NCI-H82 (cell line): ENCODE measurements at places on chromosomes 12 and 14.

DNA sequence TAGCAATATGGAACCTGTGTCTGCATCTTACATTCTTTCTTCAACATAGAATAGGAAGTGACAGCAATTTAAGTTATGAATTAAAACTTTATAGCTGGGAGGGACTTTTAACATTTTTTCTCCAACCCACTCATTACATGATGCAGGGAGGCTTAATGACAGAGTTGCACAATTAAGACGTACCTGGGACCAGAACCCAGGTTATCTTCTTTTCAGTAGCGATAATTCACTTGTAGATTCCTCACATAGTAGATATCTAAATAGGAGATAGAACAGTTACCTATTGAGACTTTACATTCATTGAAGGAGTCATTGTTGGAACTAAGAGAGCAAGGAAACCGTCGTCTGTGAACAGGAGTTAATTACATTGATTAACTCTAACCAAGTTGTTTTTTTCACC lies 5.1 kb downstream of the SRGAP1 start:
- DNase-seq: no peak

GRCh38 chr14:60648249-60648933 lies 886 bp downstream of the SIX1 start:
- DNase-seq: peak; percentile 19

DNA sequence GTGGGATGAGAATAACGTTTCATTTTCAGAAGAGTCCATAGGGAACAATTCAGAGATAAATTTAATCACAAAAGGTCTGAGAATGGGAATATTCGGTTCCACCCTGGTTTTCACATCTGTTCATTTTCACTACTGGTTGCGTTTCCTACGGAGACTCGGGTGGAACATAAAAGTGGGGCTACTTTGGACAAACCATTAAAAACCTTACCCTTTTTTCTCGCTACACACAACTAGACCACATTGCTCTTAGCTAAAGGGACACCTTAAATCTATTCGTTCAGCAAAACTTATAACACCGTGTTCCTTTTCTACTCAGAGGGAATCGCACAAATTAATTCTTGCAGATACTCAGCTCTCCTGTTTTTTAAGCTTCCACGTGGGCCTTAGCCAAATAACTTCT lies 1.0 kb upstream of the SUDS3 start:
- DNase-seq: no peak

GRCh38 chr12:56222531-56222895 lies 791 bp upstream of the RNF41 start:
- DNase-seq: peak; percentile 74

DNA sequence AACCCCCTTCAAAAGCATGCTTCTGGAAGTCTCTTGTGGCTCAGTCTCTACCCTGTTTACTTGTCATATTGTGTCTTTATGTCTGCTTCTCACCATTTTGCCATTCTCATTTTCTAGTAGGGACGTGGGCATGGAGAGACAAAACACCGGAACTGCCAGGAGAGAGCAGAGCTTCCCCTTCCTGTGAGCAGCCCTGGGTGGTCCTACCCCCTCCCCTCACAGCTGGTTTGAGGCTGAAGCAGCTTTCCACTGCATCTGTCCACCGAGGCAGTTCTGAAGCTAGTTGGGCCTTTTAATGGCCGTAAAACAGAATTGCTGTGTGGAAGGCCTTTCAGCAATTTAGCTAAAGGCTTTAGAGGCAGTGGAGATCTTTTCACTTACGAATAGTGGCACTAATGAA lies 77.0 kb downstream of the PELI2 start:
- DNase-seq: peak; percentile 90

DNA sequence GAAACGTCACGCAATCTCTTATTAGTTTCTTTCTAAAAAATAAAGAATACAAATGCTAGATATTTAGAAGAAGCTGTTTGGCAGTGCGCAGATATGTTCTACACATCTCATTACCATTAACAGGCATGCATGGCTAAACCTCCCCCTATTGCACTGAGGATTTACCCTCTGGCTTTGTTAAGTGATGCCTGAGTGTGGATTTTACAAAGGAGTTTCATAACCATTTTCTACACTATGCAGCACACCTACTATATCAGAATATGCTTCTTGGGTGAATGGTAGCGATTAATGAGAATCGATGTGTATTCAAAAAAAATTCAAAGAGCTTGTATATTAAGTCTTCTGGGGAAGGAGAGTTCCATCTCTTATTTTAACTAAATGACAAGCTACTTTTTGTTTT lies 1.1 kb upstream of the RMST start:
- no peak for DNase-seq

GRCh38 chr12:92229381-92229780 lies 83.7 kb upstream of the BTG1 start:
- no peak for DNase-seq

GRCh38 chr14:58298477-58299400 lies at the start of gene ARID4A:
Gene ARID4A (plus strand): TSS chr14:58298555. CDS start chr14:58299855, 1,300 bp downstream.
- peak; percentile 43 for DNase-seq

GRCh38 chr14:84782902-84783301 lies 747.0 kb upstream of the FLRT2 start:
- DNase-seq: no peak

DNA sequence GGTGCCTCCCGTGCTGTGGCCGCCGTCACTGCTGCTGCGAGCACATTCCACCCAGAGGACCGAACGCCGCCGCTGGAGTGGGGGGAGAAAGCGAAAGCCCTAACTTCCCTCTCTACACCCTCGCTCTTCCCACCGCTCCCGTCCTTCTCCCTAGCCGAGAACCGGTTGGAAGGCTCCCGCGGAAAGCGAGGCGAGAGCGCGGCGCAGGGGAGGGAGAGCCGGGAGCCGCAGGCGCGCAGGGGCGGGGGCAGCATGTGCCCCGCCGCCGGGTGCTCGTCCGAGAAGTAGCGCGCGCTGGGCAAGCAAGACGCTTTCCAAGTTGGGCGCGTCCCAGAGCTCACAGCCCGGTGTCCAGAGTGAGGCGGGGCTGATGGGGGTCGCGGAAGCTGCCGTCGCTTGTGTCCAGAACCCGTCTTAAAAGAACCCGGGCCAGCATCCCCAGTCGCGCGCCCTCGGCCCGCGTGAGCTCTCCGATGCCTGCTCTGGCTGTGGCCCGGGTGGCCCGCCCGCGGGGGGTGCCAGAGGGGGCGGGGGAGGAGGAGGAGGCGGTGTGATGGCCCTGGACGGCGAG lies at the start of gene TRHDE:
TSS of gene TRHDE (plus strand) at position 280 of the 571 bp plus-strand sequence. CDS start at position 554, 274 bp downstream.
- DNase-seq: peak; percentile 77

DNA sequence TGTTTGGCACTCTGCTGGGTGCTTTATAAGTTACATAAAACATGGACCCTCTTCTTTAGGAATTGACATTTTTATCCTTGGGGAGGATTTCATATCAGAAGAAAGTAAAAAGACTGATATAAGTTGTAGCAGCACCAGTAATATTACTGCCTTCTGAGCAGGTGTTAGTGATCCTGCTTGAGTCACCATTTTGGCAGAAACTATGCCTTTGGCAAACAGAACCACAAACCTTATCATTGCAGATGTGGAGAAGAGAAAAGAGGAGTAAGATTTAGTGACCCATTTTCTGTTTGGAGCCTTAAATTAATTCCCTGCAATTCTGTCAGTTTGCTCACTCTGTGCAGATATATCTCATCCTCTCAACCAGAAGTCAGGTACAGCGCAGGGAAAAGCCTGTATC lies 23.0 kb downstream of the ZNF410 start:
- no peak for DNase-seq

DNA sequence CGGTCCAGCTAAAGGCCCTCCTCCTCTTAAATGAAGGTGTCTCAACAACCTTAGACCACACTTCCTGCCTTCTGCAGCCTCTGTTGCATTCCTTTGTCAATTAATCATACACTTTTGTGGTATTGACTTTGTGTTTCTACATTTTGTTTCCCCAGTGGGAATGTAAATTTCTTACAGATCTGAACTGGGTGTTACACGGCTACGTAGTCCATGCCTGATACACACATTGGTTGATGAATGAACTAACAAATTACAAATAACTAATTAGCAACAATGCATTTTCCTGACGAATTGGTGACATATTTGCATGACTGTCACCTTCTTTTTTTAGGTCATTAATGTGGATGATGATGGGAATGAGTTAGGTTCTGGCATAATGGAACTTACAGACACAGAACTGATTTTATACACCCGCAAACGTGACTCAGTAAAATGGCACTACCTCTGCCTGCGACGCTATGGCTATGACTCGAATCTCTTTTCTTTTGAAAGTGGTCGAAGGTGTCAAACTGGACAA lies 15.2 kb upstream of the CCT2 start:
- no peak for DNase-seq

GRCh38 chr12:103499571-103499970 lies 3.8 kb upstream of the C12orf42 start:
- DNase-seq: no peak

- DNase-seq: peak; percentile 71
Measured at GRCh38 chr12:43758247-43758727, 303 bp downstream of the PUS7L start.

GRCh38 chr12:89479982-89480381 lies 44.6 kb downstream of the GALNT4 start:
- DNase-seq: no peak

- peak; percentile 22 for DNase-seq
Measured at GRCh38 chr12:32170437-32170998, 63.9 kb downstream of the BICD1 start.

DNA sequence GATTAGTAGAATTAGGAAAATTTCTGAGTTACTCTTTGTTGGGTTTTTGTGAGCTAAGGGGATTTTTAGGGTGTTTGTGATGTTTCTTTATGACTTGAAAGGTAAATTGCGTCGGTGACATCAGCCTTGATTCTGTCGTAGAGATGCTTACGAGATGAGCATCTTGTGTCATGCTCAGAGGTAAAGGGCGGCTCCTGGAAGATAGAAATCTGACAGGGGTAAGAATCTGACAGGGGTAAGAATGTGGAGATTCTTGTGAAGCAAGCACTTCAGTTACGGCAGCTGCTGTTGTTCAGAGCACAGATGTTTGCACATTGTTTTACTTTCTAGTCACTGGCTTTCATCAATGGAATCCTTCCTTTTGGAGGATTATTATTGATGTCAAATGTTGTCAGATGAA lies 22.5 kb downstream of the EML1 start:
- DNase-seq: no peak

- DNase-seq: no peak
Measured at GRCh38 chr14:102668291-102668873, 75.9 kb downstream of the RCOR1 start.

DNA sequence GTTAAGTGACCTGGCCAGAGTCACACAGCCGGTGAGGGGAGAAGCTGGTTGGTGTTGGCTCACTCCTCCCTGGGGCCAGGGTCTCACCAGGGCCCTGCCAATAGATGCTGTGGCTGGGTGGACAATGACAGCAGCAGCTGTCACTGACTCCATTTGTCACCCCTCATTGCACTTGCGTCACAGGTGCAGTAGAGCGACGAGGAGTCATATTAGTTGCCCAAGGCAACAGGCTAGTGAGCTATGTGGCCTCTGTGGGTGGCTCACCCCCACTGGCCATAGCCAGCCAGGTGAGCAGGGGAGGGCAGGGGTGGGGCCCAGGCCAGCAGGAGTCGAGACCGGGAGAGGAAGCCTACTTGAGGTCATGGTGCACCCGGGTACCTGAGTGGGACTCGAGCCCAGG lies 9.7 kb downstream of the SLC25A47 start:
- DNase-seq: no peak

- peak; percentile 6 for DNase-seq
Measured at GRCh38 chr14:62064751-62065323, 302.6 kb downstream of the SNAPC1 start.

DNA sequence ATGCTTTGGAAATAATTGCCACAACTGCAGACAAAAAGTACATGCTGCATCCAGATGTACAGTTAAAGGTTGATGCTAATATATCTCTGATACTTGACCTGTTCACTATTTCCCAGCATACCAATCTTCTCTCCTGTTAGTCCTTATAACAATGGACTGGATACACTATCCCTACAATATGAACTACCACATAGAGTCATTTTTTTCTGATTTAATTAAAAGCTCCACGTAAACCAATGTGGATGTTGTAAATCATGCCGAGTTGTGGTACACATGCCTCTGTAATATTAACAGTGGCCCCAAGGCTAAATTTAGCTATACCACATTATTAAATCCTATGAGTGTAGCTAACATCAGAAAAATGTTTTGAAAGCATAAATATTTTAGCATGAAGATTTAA lies 469.1 kb upstream of the RPL10L start:
- no peak for DNase-seq

- DNase-seq: no peak
Measured at GRCh38 chr14:93960108-93960475, 16.3 kb downstream of the ASB2 start.

- DNase-seq: no peak
Measured at GRCh38 chr14:23047034-23047634, 5.1 kb downstream of the PSMB11 start.

- DNase-seq: no peak
Measured at GRCh38 chr12:64995816-64996215, 125.3 kb downstream of the WIF1 start.

GRCh38 chr12:111838353-111838752 lies 3.7 kb upstream of the MAPKAPK5 start:
- peak; percentile 84 for DNase-seq

GRCh38 chr14:81005540-81006228 lies 50.3 kb downstream of the TSHR start:
- peak; percentile 17 for DNase-seq

- peak; percentile 32 for DNase-seq
Measured at GRCh38 chr12:5376591-5377207, 55.2 kb upstream of the NTF3 start.

DNA sequence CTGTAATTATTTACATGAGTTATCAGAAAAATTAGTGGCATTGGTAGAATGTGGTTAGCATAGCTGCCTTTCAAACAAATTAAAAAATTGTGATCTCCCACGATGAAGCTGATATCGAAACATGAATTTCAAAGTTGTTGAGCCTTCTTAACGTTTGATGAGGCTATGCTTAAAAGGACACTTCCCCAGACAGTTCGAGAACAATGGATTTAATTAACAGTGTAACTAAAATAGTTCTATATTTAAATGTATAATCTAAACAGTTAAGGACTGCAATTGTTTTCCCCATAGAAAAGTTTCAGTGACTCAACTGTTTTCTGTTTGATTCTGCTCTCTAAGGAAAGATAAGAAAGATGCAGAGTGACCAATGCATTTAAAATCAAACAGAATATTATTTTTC lies 1.6 kb downstream of the CLEC2B start:
- no peak for DNase-seq

DNA sequence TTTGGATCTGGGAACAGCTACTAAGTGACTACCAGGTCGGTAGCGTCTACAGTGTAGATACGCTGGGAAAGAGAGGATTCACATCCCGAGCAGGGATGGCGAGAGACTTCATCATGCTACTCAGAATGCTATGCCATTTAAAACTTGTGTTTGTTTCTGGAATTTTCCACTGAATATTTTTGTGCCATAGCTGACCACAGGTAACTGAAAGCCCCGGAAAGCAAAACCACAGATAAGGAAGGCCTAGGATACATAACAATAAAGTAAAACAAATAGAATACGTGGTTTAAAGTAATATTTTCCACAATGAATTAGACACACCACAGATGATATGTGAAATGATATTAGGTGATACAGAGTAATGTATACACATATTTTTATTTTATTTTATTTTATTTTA lies 7.9 kb upstream of the HCAR1 start:
- no peak for DNase-seq

DNA sequence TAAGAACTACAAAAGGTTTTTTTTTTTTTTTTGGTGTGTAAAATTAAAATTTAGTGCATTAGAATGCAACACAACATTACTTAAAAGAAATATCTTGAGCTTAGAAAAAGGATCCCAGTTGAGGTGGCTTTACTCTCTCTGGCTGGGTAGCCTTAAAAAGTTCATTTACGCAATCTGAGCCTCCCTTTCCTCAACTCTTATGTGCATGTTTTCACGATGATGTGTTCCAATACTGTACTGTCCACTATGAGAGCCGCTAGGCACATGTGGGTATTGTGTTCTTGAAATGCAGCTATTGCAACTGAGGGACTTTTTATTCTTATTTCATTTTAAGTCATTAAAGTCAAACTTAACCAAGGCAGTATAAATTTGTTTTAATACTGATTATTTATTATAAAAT lies 460.9 kb upstream of the SYT1 start:
- DNase-seq: no peak
